ENCODE measurements at places on chromosomes 4 and X.
A peak's percentile ranks its signal among the peaks of the same experiment; 100 is the strongest.

GRCh38 chr4:168562041-168562571 lies 65.3 kb downstream of the PALLD start:
- peak; percentile 53 for DNase-seq

- no peak for DNase-seq
Measured at GRCh38 chr4:128337863-128338262, 50.2 kb upstream of the PGRMC2 start.

- DNase-seq = peak; percentile 30
Measured at GRCh38 chrX:31715675-31716074, 643.8 kb upstream of the FTHL17 start.

- no peak for DNase-seq
Measured at GRCh38 chrX:16061296-16061695, 62.1 kb upstream of the GRPR start.

DNA sequence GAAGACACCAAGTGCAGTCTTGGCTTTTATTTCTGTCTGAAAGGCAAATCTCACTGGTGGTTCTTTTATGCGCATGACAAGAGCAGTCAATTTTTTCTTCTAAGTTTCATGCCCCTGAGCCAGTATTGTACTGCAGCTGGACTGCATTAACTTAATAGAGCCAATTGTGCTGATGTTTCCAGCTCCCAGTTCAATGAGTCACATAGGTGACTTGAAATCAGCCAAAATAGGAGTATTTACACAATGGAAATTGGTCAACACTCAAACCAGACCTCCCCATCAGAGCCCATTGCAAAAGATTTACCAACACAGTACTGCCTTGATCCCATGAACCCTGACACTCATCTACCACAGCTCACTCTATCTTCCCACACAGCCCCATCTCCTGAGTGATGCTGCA lies 100.3 kb upstream of the GUCY1A1 start:
- DNase-seq = no peak

GRCh38 chr4:169428376-169428775 lies 157.6 kb upstream of the SH3RF1 start:
- DNase-seq = no peak

DNA sequence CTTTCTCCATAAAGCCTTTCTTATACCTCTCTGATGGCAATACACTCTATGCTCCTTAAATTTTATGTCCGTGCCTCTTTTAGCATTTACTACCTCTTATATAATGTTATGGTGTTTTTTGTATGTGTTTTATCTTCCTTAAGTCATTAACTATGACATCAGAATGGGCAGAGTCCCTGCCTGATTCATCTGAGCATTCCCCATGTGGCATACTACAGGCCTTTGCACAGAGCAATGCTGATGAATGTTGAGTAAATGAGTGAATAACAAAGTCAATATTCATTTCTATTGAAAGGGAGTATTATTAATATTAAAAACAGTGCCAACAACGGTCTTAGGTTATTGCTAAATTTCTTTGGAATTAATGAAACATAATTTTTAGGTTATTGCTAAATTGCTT lies 18.8 kb upstream of the RPS6KA3 start:
- DNase-seq = no peak

DNA sequence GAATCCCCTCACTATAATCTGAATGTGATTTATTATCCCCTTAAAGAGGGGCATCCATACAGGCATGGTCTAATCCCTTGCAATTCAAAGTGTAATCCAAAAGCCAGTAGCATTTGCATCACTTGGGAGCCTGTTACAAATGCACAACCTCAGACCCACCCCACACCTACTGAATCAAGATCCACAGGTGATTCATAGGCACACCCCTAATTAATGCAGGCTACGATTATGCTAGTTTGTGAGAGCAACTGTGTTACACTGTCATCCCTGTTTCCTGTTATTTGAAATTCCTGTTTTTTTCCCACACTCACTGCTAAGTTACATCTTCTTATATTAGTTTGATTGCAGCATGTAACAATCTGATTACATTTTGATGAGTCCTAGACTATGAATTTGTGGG lies 120.0 kb downstream of the RAB28 start:
- DNase-seq = no peak

- no peak for DNase-seq
Measured at GRCh38 chr4:126986828-126987227, 645.9 kb upstream of the INTU start.

DNA sequence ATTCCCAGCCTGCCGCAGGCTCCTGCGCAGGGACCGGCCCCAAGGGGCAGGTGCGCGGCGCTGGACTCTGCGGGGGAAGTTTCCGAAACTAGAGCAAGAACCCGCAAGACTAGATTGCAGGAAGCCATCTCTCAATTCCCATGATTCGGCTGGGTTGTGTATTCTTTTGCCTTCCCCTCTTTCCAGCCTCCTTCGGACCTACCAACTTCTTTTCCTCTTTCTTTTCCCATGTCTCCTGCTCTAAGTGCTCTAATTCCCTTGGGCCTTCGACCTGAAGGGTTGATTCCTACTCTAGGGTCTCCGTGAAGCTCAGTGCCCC lies 645 bp upstream of the OPHN1 start:
- no peak for DNase-seq

DNA sequence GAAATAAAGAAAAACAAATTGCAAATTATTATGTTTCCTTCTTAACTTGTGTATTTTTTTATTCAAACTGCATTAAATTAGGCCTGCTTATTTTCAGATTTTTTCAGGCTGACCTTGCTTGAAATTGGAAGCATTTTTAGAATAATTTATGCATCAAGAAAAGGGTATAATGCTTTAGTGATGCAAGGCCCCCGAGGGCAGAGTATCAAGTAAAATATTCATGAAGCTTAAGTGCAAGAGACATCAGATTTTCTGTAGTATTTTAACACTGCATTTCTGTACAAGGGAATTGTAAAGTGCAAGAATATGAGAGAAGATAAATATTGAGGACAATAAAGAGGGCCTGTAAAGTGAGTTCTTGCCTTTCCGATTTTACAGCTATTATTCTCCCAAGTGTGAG lies 485.8 kb upstream of the ATOH1 start:
- DNase-seq = no peak

DNA sequence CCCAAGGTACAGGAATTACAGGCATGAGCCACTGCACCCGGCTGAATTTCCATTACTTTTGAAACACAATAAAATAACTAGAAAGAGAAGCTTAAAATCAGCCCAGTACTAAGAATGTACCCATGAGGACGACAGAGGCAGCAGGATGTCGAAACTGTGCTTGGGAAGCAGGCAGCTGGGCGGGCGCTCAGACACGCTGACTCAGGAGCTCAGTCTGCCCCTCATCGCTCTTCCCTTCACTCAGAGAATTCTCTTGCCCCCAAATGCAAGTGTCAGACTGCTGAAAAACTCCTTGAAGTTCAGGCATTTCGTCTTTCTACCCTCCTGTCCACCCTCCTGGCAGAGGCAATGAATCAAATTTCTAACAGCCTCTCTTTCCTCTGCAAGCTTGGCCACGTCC lies 41.0 kb upstream of the CDKN2AIP start:
- no peak for DNase-seq

DNA sequence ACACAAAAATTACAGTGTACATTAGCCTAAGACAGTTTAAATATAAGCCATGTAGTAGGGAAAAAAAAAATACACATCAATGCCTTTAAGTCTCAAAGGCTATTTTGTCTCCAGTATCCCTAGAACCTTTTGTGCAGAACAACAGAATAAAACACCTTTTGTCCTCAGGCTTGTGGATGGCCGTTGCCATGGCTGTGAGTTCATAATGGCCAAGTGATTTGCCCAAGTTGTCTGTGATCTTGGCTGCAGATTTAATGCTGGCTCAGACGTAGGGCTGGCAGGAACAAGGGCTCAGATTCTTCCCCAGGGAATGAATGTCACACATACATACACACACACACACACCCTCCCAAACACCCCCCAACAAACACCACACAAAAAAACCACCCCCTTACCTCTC lies 25.3 kb downstream of the GPM6B start:
- DNase-seq = no peak

- DNase-seq = peak; percentile 7
Measured at GRCh38 chr4:132227151-132227856, 921.8 kb upstream of the PCDH10 start.
